ENCODE measurements at places on chromosomes 4 and X. TPM values are rescaled to one million over a fixed set of nuclear protein-coding genes. Genes with fewer than 3 reads are reported as not detected.

GRCh38 chr4:84050015-84050414, 449.1 kb downstream of the NKX6-1 start:
- no peak for DNase-seq

DNA sequence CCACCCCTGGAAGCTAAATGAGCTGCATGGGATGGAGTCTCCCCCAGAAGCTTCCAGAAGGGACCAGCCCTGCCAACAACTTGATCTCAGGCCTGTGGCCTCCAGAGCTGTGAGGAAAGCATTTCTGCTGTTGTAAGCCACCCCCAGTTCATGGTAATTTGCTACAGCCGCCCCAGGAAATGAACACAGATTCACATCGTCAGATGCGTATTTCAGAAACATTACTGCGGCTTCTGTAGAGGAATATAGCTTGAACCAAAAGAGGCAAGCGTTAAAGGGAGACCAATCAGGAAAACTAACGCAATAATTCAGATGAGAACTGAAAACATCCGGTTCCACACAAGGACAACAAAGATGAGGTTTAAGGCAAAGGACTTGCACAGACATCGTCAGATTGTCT, 128.4 kb upstream of the TBL1X start:
- DNase-seq: no peak

GRCh38 chr4:22906045-22906444, 213.3 kb downstream of the GBA3 start:
- no peak for DNase-seq

Gene TREX2
- 0.51 TPM for polyA plus RNA-seq

Gene ATP1B4
- 0.42 TPM for polyA plus RNA-seq

GRCh38 chr4:148962539-148963290, 520.5 kb upstream of the NR3C2 start:
- DNase-seq: no peak

GRCh38 chr4:182206916-182207315, 36.3 kb upstream of the TENM3 start:
- no peak for DNase-seq

DNA sequence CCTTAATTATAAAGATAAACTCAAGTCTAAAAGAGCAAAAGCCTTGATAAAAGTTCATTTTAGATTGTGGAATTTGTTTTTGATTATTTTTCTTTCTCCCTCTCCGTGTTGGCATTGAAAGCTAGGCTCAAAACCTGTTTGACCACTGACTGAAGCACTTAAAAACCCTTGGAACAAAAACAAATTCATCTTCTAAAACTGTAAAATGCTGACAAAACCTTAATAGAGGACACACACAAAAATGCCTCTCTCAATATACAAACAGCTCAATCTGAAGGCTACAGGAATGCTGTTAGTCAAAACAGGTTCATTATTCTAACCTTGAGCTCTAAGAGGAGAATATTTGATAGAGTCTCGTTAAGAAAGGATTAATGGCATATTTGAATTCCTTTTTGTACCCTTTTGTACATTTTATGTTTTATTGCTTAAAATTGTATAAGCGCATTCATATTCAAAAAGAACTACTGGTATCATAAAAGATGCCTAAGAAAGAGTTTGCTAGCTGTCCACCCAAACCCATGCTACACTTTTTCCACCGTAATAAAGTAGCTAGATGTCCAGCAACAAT, 74.3 kb upstream of the NAP1L5 start:
- no peak for DNase-seq

DNA sequence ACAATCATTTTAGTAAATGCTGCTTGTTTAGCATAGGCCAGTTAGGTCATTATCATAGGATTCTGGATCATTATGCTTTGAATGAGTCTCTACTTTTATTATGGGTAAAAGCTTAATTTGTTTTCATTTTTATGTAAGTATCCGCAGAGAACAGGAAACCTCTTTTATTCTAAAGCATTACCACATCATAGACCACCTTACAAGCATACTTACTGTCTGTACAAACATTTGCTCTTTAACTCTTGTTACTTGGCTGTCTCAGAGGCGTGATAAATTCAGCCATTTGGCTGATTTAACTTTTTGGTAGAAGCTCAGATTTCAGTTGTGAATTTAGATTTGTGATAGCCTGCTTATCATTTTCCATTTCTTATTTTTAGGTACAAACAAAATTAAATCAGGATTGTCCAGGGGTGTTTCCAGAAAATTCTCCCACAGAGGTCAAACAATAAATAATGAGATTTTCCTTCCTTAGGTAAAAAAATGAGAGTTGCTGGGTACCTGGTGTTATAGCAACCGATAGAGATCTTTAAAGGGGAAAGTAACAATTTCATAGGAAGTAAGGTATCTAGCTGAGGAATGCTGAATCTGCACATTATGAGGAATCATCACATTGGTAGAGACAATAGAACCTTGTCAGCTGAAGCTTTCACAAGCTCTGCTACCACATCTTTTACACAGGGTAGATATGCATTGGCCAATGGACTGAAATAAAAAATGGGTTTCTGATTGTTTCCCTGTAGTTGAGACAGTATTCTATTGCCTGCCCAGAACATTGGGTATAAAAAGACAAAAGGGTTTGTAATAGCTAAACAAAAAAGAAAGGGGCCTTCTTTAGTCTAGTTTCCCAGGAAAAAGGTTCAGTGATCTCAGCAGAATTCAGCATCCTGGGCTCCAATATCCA, 62.5 kb downstream of the NDNF start:
- no peak for DNase-seq

Gene APELA
- not detected for polyA plus RNA-seq

DNA sequence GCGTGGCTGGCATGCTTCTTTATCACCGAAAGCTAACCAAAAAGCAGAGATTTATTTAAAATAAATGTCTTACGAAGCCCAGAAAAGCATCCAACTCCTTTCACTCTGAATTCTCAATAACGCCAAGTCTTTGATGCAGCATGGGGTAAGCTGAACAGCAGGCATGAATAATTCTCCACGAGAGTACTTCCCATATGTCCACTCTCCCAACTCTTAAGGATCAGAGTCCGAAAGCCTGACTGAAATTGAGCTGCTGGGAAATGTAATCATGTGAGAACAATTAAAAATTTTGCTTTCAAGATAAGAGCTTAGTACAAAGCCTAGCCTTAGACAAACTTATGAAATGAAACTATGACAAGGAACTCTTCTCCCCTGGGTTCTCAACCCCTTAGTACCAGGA, 7.5 kb upstream of the SLC39A8 start:
- no peak for DNase-seq

GRCh38 chr4:40325406-40326019, 9.6 kb upstream of the CHRNA9 start:
- peak; percentile 40 for DNase-seq

Gene UCP1
- polyA plus RNA-seq: not detected

- DNase-seq: no peak
These were observed 37.8 kb upstream of the PRPS2 start for GRCh38 chrX:12753366-12753765.

GRCh38 chr4:76981644-76982043, 32.1 kb downstream of the SEPTIN11 start:
- no peak for DNase-seq

Gene USP26
- 1.0 TPM for polyA plus RNA-seq

GRCh38 chr4:54254915-54255246, 25.8 kb downstream of the PDGFRA start:
- DNase-seq: no peak

Gene ASMT
- not detected for polyA plus RNA-seq

GRCh38 chr4:89347363-89348025, 39.9 kb upstream of the GPRIN3 start:
- no peak for DNase-seq

DNA sequence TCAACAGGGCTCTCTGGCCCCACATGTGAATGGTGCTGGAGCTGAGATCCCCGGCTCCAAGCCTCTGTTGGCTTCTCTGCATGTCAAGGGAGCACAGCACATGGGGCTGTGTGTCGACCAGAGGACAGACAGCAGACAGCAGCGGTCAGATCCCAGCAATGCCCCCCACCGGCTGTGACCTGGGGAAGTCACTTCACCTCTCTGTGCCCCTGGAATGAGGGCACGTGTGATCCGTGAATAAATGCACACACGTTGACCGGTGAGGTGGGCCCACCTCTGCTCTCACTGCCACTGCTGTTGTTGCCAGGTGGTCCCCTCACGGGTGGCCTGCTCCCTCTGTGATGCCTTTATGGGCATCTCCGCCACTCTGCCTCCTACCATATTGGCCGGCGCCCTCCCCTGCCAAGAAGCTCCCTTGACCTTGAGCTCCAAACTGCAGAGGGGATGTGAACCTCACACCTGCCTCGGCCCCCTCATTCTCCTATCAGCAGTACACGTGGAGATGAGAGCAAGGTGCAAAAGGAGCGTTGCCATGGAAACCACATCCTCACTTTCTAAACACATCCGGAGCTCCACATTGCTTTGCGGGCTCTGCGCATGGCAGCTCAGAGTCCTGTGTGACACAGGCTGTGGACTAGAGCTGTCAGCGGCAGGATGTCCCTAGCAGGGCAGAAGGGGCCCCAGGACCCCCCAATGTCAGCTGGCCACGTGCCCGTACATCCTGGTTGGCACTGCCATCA, 75.4 kb downstream of the ABLIM2 start:
- DNase-seq: no peak

Gene ZNF674
- polyA plus RNA-seq: 2.4 TPM

GRCh38 chrX:116284400-116284799, 113.9 kb downstream of the AGTR2 start:
- no peak for DNase-seq

- DNase-seq: no peak
These were observed 1.3 kb upstream of the SEPSECS start for GRCh38 chr4:25161593-25161950.

GRCh38 chr4:140641789-140642439, 73.2 kb upstream of the UCP1 start:
- peak; percentile 48 for DNase-seq

- no peak for DNase-seq
These were observed 41.9 kb upstream of the FRAS1 start for GRCh38 chr4:78014889-78015886.

DNA sequence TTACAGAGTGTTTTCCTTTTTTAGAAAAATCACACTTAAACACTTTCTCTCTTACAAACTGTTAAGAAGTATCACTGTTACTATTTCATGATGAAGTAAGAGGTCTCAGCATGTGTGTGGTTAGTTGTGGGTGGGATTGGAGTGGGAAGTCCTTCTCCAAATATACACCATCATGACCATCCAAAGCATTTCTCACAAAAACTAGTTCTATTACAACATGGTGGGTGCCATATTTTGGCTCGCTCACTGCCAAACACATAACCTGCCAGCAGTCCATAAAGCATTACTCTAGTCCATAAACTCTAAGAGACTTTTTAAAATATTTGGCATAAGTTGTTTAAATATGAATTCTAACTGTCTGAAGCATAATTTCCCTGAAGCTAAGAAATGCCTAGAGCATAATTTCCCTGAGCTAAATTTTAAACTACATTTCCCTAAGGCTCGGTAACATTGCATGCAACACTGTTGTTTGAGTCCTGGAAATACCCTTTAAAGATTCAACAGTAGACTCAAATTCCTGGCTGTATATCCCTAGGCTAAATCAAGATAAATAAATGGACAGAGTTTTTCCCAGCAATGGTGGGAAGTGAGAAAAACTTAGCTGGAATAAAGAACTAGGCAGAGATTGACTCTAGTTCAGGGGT, 415.0 kb upstream of the INTU start:
- DNase-seq: no peak

GRCh38 chr4:75630174-75630936, at the start of gene CDKL2:
TSS of gene CDKL2 (minus strand) at chr4:75630528. CDS start at chr4:75625988, 4,540 bp downstream.
- DNase-seq: peak; percentile 92

- DNase-seq: no peak
These were observed 340.0 kb upstream of the MAGEB16 start for GRCh38 chrX:35458142-35458541.

DNA sequence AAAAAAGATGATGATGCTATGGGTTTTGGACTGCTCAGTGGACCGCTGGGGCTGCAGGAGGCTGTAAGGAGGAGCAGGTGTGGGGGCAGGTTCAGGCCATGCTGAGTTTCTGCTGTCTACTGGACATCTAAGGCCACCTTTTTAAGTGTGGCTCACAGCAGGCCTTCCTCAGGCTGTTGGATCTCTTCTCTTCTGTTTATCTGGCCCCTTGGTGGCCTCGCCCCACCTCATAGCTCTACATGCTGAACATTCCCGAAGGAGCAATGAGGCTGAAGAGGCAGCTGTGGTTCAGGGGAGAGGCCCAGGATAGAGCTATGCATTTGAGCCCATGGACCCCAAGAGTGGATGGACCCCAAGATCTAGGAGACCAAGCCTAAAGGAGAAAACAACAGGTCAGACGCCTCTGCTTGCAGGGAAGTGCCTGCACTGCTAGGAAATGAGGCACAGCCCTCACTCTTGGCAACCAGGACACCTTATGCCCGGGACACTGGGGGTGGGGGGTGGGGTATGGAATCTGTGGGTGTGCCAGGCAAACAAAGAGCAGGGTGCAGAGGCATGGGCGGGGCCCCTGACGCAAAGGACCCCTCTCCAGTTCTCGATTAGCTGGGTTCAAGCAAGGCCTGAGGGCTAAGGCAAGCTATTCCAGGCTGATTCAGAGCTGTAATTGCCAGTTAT, 168.9 kb downstream of the BCOR start:
- no peak for DNase-seq

Gene SFRP2
- polyA plus RNA-seq: 65.6 TPM

Gene USP17L21
- polyA plus RNA-seq: not detected

Gene NAP1L2
- polyA plus RNA-seq: 4.5 TPM

- peak; percentile 35 for DNase-seq
These were observed 36.8 kb upstream of the VMA21 start for GRCh38 chrX:151359931-151360871.

GRCh38 chr4:185849664-185850550, 37.9 kb upstream of the SORBS2 start:
- no peak for DNase-seq

Data from testis (tissue), 5 donors.